IPS-NIHi11 (cell line): ENCODE measurements at places on chromosomes 16 and 17.

- no peak for DNase-seq
These were observed 4.4 kb upstream of the MFAP4 start for GRCh38 chr17:19391432-19391831.

DNA sequence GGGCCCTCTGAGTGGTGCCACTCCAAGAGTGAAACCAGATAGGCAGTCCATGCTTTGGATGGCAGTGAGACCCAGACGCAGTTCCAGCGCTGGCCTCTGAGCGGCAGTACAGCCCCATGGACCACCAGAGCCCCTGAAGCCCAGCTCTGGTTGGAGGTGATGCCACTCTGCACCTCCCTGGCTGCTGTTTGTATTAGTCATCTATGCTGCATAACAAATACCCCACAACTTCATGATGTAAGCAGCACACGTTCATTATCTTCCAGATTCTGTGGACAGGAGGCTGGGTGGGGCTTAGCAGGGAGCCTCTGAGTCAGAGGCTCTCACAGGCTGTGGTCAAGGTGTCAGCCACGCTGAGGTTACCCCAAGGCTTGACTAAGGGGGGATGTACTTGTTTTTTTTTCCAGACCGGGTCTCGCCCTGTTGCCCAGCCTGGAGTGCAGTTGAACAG is 5.1 kb upstream of the NME4 start:
- peak; percentile 71 for DNase-seq

- no peak for DNase-seq
These were observed 24.2 kb downstream of the RDM1 start for GRCh38 chr17:35906191-35906925.

DNA sequence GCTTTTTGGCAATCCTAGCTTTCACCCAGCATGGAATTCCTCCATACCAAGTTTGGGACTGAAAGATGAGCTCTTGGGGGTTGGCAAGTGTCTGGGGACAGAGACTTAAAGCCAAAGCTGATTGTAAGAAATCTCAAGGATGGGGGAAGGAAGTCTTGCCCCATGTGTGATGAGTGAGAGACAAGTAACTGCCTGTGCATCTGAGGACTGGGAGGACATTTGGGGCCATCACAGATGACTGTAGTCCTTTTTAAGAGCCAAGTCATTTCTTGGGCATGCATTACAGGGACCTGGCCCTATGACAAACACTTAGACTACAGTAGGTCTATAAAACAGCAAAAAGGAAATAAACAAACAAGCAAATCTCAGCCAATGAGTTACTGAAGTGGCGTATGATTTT is 36.3 kb upstream of the CCL2 start:
- DNase-seq, result no peak

DNA sequence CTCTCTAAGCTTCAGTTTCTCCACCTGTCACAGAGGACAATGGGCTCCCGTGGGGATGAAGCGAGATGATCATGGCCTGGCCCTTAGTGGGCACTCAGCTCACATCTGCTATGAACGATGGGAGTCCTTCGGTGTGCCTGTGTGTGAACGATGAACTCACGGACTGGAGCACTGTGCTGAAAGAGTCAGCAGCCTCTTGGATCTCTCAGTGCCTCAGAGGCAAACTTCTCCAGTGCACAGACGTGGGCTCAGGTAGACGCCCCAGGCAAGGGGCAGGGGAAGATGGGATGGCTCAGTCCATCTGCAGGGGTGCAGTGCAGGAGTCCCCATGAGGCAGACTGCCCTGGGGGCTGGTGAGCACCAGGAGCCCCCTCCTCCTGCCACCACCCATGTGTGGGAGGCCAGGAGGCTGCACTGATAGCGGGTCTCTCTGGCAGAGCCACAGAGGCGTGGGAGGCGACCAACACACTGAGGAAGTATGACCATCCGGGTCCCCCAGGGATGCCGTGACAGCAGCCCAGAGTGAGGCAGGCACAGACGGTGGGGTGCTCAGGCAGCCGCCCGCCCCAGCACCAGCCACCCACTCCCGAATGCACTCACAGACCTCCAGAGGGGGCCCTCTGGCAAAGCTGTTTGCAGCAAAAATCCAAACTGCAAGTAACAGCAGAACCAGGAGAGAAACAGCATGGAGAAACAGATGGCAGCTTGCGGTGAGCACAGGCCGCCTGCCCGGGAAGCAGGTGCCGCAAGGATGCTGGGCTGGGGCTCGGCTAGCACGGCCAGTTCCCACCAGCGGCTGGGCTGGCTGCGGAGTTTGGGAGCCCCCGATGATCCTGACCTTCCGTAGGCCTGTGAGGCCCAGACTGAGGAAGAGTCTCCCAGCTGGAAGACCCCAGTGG is 82.7 kb downstream of the RPH3AL start:
- DNase-seq, result no peak

- peak; percentile 38 for DNase-seq
These were observed 82.1 kb downstream of the MSI2 start for GRCh38 chr17:57338257-57338914.

GRCh38 chr17:79612468-79613194 is 1.8 kb upstream of the RBFOX3 start:
- peak; percentile 90 for DNase-seq

- no peak for DNase-seq
These were observed 26.6 kb downstream of the STH start for GRCh38 chr17:46025510-46026165.

DNA sequence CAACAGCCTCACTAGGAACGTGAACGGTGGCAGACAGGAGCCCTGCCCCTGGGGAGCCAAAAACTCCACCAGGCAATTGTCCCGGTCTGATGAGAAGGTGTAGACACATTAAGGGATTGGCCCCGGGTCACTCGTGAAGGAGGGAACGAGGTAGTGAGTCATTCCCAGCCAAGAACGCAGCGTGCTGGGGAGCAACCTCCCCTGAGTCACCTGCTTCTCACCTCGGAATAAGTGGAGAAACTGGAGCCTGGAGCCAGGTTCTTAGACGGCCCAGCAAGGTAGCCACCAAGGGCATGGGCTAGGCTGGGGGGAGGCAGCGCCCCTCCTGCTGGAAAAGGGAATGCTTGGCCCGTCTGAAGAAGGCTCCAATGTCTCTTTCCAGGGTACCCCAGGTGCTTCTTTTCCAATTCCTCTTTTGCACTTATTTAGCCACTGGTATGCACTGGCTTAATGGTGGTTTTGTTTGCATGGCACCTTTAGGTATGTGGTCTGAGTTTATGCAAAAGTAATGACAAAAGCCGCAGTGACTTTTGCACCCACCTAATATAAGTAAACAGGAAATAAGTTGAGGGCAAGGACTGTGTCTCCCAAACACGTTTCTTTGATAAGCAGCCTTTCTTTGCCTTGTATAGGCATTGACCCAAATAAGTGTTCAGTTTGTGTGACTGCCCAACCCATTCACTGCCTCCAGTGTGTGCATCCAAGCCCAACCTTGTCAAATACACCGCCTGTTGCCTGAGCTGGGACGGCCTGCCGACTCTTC is 1.8 kb upstream of the HELZ start:
- peak; percentile 45 for DNase-seq

GRCh38 chr17:33637534-33637933 is 344.4 kb upstream of the ASIC2 start:
- DNase-seq, result no peak

GRCh38 chr17:38797158-38797490 is 2.2 kb downstream of the PIP4K2B start:
- DNase-seq, result no peak

- no peak for DNase-seq
These were observed 4.2 kb downstream of the IFI35 start for GRCh38 chr17:43010667-43011308.

GRCh38 chr16:68374246-68374805 is 63.5 kb downstream of the PRMT7 start:
- no peak for DNase-seq

- no peak for DNase-seq
These were observed 1570.6 kb upstream of the GOT2 start for GRCh38 chr16:60304720-60305119.

GRCh38 chr16:31131841-31132271 is 3.7 kb downstream of the PRSS8 start:
- DNase-seq, result no peak

GRCh38 chr16:81902025-81902424 is 109.2 kb downstream of the SDR42E1 start:
- DNase-seq, result no peak

GRCh38 chr16:1859650-1860049 is 12.3 kb downstream of the MEIOB start:
- peak; percentile 19 for DNase-seq

DNA sequence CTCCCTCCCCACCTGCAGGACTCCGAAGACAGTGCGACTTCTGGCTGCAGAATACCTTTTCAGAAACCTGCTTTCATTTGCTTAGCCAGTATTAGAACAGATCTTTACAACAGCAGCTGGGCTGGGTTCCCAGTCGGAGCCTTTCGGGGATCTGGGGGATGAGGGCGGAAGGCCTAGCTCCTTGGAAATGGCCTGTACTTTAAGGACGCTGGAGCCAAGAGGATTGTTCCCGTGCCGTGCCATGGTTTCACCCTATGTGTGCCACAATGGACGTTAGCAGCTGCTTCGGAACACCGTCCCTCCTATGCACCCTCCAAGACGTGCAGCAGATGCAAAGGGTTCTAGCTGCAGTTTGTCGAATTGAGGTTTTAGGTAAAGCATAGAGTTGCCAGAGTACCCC is 16.2 kb downstream of the KCTD2 start:
- DNase-seq, result no peak

DNA sequence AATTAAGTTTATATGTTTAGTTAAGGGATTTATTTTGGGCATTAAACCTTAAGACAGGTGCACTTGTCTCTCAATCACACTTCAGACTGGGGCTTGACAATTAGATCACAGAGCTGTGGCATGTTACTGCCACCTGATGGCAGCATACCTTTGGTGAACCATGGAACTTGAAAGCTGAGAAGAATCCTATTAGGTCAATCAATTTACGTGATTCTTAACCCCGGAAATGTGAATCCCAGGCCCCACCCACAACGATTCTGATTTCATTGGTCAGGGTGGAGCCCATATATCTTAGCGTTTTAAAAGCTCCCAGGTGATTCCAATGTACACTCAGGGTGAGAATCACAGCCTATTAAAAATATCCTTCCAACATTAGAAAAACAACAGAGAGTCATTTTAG is 91.0 kb downstream of the GSG1L start:
- peak; percentile 79 for DNase-seq

GRCh38 chr16:83606486-83607030 is 201.2 kb upstream of the HSBP1 start:
- DNase-seq, result no peak

GRCh38 chr17:36755586-36755985 is 154.2 kb downstream of the MRM1 start:
- peak; percentile 75 for DNase-seq

DNA sequence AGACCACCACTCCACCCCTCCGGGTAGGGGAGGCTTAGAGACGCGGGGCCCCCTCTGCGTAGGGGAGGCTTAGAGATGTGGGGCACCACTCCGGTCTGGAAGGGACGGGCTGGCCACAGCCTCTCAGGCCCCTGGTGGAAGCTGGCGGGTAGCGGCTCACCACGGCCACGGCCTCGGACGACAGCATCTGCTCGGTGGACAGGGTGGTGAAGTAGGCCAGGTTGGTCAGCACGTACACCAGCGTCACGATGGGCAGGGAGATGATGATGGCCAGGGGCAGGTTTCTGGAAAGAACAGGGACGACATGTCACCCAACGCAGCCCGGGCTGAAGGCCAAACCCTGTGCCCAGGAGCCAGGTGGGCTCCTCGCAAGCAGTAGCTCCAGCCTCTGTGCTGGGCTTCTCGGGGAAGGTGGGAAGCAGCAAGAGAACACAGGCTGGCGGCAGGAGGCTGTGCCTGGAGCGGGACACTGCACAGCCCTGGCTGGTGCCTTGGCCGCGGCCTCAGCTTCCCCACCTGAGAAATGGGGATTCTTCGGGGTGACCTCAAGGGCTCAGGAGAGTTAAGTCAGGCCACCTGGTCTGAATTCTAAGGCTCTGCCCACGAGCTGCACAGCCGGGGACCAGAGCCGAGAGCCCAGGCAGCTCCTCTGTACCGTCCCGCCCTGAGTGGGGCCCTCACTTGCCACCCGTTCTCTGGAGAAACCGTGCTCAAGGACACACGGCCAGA is 29.6 kb downstream of the SLC7A5 start:
- DNase-seq, result no peak

DNA sequence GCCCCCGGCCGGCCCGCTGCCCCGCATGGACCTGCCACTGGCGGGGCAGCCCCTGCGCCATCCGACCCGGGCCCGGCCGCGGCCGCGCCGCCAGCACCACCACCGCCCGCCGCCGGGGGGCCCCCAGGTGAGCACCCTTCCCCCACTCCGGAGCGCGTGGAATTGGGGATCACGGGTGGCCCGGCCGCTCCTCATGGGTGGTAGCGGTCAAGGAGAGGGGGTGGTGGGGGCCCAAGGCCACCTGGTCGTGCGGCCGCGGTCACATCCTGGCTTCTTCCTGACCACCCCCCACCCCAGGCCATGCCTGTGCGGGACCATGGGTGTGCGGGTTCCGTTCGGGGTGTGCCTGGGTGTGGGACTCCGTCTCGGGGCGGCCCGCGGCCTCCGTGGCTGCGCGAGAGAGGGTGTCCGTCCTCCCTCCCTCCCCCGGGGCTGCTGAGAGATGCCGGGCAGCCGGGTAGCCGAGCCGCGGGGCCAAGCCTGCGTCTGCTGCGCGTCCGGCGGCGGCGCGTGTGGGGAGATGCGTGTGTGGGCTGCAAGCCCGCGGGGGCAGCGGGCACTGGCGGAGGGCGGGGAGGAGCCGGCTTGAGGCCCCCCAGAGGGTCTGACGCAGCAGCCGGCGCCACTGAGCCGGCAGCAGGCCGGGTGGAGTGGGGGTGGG is 6.8 kb downstream of the ACD start:
- DNase-seq, result no peak

- DNase-seq, result no peak
These were observed 6.9 kb downstream of the SLC9A5 start for GRCh38 chr16:67255553-67256221.

DNA sequence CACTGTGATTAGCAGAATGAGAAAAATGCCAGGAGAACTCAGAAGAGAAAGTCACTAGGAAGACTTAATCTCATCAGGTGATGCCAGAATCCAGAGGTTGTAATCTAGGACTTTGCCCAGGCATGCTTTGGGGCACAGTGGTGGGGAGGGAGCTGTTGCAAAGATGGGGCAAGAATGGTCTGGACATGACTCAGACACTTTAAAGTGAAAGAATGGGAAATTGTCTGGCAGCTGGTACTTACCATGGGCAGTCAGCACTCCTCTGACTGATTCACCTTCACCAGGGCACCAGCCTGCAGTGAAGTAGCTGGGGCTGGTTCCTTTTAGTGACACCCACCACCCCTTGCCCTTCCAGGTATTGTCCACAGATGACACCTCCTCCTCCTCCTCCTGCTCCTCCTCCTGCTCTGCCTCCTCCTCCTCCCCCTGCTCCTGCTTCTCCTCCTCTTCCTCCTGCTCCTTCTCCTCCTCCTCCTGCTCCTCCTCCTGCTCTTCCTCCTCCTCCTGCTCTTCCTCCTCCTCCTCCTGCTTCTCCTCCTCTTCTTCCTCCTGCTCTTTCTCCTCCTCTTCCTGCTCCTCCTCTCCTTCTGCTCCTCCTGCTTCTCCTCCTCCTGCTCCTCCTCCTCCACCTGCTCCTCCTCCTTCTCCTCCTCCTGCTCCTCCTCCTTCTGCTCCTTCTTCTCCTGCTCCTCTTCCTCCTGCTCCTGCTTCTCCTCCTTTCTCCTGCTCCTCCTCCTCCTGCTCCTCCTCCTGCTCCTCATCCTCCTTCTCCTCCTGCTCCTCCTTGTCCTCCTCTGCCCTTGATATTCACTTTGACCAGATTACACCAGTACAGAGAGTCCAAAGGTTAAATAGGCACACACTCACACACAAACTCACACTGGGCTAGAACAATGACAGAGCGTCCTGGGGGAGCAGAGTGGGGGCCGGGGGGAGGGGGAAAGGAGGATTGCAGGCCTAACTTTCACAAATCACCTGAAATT is at the start of gene CHD9NB:
CHD9NB (minus strand) TSS at position 379 of the 983 bp plus-strand sequence. CDS start 8,739 bp downstream, outside the sequence.
- no peak for DNase-seq

- peak; percentile 73 for DNase-seq
These were observed 419 bp downstream of the RAB37 start for GRCh38 chr17:74737299-74738050.
